Activated CD4-positive, alpha-beta T cell treated with anti-CD3 and anti-CD28 coated beads, Interleukin-2, amount 10 ng/mL, durations not matched to agents 7 days and 5 days (primary cell): ENCODE measurements at places on chromosomes 5 and 9. TPM values are rescaled to one million over a fixed set of nuclear protein-coding genes. Genes with fewer than 3 reads are reported as not detected.

The GPR150 gene
- total RNA-seq: 1.2 TPM

The ARL14EPL gene
- not detected for total RNA-seq

- no peak for DNase-seq
Observed at GRCh38 chr9:126935630-126936029, 21.0 kb downstream of the RALGPS1 start.

DNA sequence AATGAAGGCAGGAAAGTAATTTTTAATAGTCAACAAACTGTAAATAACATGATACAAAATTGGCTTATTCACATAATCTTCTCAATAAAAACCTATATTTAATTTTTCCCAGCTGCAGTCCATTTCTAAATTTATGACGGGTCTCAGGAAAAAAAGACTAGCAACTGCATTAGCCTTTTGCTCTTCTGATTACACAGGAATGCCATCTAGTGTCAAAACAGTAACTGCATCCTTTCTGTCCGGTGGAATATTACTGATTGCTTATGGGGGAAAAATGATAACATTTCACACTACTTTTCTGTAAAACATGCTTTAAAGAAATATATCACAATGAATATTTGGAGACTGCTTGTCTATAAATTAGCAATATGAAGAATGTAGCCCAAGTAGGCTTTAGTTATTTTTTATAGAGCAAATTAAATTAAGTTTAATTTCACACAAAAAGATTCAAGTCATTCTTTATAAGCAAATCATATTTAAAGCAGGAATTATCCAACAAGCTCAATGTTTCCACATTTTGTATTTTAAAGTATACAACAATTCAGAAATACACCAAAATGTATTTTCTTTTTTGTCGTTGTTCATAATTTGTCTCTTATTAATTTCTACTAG is 534.7 kb downstream of the CDH10 start:
- DNase-seq: no peak

GRCh38 chr5:64646169-64646568 is 44.1 kb upstream of the SHISAL2B start:
- no peak for DNase-seq
